ENCODE measurements at places on chromosomes 3 and 15.

GRCh38 chr3:127132876-127133275 lies 60.1 kb upstream of the PRR23E start:
- DNase-seq: no peak

DNA sequence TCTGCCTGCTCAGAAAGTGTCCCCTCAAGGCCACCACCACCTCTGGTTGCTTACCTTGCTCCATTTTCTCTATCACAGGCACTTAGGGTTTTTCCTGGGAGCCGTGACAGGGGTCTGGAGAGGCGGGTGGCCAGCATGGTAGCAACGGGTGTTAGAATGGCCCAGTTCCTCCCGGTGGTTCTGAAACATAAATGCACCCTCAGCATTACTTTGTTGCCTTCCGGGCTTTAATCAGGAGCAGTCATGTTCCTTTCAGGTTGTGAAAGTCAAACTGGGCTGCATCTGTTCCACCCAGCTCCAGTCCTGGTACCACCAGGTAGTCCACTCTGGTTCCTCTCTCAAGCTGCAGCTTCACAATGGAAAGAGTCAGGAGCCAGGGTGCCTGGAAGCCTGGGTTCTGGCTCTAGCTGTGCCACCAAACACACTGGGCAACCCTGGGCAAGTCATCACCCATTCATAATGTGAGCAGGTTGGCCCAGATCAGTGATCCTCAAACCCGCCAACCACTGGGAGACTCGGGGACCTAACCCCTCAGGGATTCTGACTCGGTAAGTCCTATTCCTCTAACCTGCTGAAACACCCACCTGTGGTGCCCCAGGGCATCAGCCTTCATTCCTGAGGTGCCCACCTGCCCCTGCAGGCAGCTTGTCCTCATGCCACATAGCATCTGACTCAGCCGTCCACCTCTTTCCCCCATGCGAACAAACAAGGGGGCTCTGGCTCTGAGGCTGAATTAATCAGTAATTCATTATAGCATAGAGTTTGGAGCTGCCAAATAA lies 9.3 kb downstream of the BDH1 start:
- DNase-seq: no peak

- no peak for DNase-seq
Observed at GRCh38 chr3:15471861-15472260, 44.5 kb downstream of the EAF1 start.

GRCh38 chr15:94080989-94081605 lies 150.3 kb upstream of the MCTP2 start:
- DNase-seq: no peak

GRCh38 chr3:162586591-162586990 lies 1090.0 kb downstream of the OTOL1 start:
- no peak for DNase-seq

- DNase-seq: no peak
Observed at GRCh38 chr3:31077826-31078225, 183.4 kb upstream of the GADL1 start.

DNA sequence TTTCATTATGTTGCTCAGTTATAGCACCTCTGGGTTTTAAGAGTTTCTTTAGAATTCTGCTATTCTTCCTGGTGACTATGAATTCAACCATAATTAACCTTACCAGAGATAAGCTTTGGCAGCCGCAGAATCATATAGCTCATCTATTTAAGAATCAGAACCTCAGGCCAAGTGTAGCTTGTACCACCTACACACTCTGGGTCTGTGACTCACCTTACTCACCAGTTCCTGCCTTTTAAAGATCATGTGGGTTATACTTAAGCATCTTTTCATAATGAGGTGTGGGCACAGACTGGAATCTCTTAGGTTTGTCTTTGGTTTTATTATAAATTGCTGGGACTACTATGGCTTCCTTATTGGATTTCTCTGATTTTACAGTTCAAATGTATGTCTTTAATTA lies 21.9 kb downstream of the CDV3 start:
- DNase-seq: no peak

- no peak for DNase-seq
Observed at GRCh38 chr15:45338417-45338816, 39.9 kb downstream of the GATM start.

DNA sequence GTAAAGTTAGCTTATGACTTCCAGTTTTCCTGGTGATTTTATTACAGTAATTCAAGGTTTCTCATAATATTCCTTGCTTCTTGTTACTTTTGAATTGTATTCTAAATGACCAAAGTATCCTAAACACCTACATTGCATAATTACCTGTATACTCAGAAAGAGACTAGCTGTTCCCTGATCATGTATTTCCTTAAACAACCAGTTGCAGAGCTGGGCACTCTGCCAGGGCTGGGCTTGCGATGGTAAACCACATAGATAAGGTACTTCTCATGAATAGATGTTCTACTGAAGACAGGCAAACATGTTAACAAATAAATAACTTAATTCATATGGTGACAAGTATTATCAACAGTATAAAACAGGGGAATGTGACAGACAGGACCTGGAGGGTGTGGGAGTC lies 142.3 kb upstream of the WNT5A start:
- no peak for DNase-seq

- no peak for DNase-seq
Observed at GRCh38 chr3:14482271-14482721, 57.8 kb downstream of the GRIP2 start.

DNA sequence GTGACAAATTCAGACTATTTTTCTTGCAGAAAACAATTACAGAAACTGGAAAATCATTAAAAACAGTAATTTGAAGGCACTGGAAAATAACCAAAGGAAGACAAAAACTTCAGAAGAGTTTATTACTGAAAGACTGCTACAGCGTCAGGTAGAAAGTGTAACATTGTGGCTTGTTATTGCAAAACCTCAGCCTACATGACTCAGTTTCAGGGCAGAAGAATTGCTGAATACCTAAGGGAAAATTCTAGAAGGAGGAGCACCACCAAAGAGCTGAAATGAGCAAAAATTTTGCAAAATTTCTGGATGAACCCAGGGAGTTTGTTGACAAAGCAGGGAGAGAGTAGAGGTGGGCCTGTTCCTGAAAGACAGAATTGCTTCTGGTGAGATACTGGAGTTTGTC lies 219.6 kb downstream of the C3orf38 start:
- no peak for DNase-seq

DNA sequence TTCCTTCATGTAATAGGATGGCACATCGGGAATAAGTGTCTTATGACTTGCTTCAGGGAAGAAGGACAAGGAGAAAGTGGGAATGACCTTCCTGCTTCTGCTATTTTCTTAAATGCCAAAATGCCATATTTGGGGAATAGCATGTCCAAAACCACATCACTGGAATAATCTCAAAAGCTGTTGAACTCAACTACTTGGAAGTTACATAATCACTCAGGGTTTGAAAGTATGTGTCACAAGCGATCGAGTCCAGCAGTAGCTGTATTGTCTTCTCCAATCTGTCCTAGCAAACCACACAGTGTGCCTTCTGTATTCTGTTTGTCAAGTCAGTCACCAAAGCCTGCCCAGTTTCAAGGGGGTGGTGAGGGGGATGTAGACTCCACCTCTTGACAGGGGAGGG lies 58.3 kb upstream of the GADL1 start:
- DNase-seq: no peak
